NCI-H1930 (cell line): ENCODE measurements at places on chromosomes 3 and 15.

GRCh38 chr15:83612898-83613635, 40.9 kb upstream of the ADAMTSL3 start:
- no peak for DNase-seq

DNA sequence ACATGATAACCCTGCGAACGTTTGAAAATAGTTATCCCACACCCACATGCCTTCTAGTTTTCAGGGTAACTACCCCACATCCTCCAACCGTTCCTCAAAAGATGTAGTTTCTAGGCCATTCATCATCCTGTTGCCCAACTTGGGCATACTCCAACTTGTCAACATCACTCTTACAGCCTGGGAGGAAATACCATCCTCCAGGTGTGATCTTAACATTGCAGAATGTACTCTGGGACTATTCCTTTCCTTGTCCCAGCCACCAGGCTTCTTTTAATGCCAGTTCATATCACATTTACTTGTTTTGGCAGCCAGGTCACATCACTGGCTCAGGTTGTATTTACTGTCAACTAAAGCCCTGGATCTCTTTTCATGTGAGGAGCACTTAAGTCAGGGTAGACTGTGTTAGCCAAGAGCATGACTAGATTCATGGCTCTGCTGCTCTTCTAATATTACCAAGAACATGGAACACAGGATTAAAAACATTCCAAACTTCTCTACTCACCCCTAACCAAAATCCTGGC, 4.0 kb upstream of the DENND6A start:
- no peak for DNase-seq

GRCh38 chr3:75781079-75781745, 4.1 kb downstream of the ZNF717 start:
- DNase-seq: no peak

DNA sequence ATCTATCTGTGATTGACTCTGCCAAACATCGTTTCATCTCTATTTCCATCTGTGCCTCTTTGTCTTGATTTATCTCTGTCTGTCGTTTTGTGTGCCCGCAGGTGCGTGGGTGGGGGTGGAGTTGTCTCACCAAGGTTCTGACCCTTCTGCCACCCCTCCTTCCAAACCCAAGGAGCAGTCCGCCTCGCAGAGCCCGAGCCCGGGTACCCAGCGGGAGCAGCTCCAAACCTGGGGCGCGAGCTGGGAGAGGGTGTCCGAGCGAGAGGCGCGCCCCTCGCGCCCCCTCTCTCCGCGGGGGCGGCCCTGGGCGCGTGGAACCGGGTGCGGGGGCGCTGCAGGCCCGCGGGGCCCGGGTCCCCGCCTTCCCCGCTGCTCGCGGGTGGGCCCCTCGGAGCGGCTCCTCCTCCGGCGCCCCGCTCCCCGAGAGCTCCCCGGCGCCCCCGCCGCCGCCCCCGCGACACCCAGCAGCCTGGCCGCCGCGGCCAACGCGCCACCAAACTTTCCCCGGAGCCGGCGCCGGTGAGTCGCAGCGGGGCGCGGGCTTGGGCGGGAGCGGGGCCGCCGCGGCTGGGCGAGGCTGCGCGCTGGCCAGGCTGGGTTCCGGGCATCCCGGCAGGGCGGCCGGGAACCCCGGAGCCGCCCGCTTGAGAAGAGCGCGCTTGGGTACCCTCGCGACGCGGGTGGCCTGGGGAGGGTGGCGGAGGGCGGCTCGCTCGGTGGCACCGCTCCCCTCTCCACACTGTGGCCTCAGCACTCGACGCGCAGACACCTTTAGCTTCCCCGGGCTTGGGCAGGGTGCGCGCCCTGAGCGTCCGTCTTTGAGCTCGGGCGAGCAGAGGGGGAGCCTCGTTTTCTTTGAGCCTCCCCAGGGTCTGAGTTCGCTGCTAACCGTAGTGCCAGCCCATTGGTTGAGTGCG, at the start of gene HRH1:
HRH1 (plus strand) TSS at position 458 of the 917 bp plus-strand sequence. CDS start 104,545 bp downstream, outside the sequence.
- no peak for DNase-seq

GRCh38 chr3:14413381-14414071, 11.1 kb downstream of the SLC6A6 start:
- DNase-seq: no peak

- no peak for DNase-seq
These were observed 5.5 kb upstream of the VGLL3 start for GRCh38 chr3:86996261-86996955.

DNA sequence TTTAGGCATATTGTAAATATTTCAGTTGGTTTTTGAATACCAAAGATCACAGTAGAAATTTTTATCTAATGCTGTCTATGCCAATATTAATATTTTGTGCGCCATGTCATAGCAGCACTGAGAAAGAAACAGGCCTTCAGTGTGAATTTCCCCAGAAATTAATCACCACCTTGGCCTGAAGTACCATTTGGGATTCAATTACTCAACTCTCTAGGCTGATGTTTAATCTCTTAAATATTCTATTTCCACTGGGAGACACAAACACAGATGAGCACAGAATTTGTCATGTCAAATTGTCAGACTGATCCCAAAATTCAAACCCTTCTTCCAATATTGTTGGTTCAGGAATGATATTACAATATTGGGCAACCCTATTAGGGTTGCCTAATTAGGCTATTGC, 509.3 kb downstream of the ROBO1 start:
- DNase-seq: no peak

- DNase-seq: no peak
These were observed 23.9 kb upstream of the CTSH start for GRCh38 chr15:78968539-78969271.

DNA sequence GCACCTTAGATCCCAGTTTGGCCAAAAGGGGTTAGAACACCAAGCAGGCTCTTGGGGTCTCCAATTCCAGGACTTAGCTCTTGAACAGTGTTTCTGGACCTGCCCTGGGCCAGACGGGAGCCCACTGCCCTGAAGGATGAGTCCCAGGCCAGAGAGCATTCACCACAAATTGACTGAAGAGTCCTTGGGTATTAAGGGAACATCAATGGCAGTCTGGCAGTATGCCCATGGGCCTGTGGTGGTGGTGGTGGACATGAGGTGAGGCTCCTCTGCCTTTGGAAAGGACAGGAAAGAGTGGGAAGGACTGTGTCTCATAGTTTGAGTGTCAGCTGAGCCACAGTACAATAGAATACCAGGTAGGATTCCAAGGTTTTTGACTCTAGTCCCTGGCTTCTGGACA, 960.0 kb downstream of the DIPK2A start:
- no peak for DNase-seq
